Activated CD8-positive, alpha-beta memory T cell treated with anti-CD3 and anti-CD28 coated beads for 1 hour (primary cell): ENCODE measurements at places on chromosomes 3 and 15.

GRCh38 chr3:51680196-51680595, 9.1 kb downstream of the TEX264 start:
- DNase-seq: no peak

DNA sequence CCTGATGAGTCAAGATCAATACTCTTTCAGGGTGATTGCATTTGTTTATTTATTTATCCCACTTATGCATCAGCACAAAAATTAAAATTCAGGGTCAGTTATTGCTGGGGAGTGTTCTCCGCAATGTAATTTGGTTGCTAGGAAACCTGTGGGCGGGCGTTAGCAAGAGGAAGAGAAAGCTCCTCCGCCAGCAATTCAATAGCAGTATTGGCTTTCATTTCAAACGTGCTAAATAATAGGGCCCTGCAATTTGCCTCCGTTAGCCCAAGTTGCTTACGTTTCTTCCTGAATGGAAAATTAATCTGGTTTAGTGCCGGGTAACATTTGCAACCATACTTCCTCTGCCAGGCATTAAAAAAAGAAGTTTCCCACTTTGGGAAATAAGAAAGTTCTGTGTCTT, 35.5 kb upstream of the PLCL2 start:
- DNase-seq: peak; percentile 25

DNA sequence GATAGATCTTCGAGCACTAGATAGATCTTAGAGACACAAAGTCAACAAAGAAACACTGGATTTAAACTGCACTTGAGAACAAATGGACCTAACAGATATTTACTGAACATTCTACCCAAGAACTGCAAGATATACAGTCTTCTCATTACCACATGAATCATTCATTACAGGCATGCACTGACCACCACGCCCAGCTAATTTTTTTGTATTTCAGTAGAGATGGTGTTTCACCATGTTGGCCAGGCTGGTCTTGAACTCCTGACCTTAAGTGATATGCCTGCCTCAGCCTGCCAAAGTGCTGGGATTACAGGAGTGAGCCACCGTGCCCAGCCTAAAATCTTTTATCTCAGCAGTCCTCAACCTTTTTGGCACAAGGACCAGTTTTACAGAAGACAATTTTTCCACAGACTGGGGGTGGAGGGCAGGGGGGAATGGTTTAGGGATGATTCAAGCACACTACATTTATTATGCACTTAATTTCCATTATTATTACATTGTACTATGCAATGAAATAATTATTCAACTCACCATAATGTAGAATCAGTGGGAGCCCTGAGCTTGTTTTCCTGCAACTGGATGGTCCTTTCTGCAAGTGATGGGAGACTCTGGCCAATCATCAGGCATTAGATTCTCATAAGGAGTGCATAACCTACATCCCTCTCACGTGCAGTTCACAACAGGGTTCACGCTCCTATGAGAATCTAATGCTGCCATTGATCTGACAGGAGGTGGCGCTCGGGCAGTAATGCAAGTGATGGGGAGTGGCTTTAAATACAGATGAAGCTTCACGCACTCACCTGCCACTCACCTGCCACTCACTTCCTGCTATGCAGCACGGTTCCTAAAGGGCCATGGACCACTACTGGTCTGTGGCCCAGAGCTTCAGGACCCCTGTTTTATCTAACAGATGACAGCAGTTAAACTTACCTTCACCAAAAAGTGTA, 21.7 kb downstream of the CSNK1G1 start:
- no peak for DNase-seq

GRCh38 chr3:151625086-151625485, 108.6 kb upstream of the AADACL2 start:
- DNase-seq: no peak

- DNase-seq: no peak
Observed at GRCh38 chr3:78913711-78914110, 854.1 kb downstream of the ROBO1 start.

GRCh38 chr15:80445300-80446041, 41.3 kb downstream of the ARNT2 start:
- no peak for DNase-seq

- no peak for DNase-seq
Observed at GRCh38 chr3:89038869-89039268, 68.6 kb upstream of the EPHA3 start.

DNA sequence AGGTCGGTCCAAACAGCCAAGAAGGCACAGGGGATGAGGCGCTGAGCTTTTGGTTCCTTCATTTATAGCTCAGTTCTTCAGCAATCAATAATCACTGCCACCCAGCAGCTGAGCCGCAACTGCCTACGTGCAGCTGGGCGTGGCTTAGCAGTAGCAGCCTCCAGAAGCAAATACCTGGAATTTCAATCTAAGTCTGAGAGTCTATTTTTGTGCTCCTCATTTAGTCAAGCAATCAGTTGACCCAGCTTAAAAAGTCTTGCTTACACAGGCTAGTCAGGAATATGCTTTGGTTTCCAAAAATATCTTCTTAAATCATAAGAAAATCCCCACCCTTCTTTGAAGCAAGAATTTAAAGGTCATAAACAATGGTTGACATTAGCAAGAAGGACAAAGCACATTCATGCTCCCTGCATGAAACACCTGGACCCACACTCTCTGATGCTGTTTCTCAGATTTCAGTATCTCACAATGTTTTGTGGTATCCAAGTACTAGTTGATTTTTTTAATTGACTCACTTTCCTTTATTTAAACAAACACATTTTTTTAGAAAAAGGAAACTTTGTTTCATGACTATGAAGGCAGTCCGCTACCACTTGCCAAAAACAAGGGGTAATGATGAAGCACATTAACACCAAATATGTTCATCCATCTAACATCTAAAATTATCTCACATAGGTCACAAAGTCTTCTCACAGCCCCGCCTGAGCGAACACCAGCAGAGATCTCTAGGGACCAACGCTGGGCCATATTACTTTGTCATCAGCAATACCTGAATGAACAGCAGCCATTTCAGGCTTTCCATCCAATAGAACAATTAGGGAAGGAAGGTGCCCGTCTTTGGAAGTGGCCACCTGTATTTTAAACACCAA, 106.1 kb downstream of the OXNAD1 start:
- no peak for DNase-seq

DNA sequence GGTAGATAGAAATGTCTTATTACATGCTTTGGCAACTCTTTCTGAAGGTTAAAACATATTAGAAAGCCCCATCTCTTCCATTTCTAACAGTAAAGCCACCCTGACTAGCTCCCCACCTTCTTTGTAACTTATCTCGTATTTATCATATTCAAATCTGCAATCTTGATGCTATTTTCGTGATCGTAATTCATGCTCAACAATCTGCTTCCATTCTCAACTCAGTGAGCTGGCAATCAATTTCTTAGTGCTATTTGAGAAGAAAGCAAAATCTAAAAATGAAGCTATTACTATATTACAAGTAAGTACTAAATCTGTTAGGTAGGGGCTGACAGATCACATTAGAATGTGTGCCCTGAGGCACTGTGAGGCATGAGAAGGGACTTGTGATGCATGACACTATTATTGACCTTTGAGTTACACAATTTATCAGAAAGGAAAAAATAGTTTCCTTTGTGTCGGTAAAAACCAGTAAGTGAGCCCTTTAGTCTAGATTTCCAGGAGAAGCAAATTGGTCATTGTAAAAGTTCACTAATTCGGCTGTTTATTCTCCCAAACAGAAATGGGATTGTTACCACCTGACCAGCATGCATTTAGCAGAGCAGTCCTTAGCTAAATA, 379.7 kb upstream of the CNTN6 start:
- DNase-seq: no peak

DNA sequence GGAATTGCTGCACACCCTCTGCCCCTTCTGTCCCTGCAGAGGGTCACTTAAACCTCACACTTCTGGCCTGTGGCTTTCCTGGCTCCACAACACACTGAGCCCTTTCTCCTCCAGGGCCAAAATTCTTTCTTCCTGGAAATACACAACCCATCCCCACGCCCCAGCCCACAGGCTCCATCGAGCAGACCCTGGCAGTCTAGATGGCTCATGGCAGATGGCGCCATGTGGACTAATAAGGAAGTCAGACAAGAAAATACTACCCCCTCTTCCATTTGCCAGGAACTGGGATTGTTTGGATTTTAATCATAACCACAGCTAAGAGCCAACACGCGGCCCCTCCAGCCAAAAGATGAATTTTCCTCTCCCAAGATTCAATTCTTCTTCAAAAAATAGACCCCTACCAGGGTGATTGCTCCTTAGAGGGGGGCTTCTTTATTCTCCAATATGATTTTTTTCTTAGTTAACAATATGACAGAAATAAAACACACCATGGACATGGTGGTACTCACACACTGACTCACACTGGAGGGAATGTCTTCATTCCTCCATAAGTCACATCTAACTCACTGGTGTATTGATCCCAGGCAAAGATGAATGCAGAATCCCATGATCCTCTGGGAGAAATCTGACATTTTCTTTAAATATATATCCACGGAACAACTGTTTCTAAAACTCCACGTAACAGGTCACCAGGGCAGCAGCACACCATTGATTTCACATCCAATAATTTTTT, 111.5 kb downstream of the NTRK3 start:
- no peak for DNase-seq

DNA sequence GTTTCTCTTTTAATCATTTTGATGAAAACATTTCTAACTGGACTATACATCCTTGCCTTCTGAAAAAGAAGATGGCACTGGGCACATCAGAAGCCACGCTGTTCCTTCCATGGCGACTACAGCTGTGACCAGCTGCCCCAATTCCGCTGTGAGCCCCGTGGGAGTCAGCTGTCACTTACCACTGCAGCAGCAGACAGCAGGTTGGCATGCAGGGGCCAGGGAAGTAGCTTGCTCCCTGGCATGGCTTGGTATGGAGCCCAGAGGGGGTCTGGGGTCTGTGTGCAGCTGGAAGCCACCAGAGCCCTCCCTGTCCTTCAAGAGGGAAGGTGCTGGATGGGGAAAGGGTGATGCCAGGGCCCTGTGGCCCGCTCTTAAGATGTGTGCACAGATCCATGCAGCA, 4.5 kb upstream of the ZXDC start:
- DNase-seq: no peak

- no peak for DNase-seq
Observed at GRCh38 chr3:188442430-188442829, 288.5 kb downstream of the LPP start.

DNA sequence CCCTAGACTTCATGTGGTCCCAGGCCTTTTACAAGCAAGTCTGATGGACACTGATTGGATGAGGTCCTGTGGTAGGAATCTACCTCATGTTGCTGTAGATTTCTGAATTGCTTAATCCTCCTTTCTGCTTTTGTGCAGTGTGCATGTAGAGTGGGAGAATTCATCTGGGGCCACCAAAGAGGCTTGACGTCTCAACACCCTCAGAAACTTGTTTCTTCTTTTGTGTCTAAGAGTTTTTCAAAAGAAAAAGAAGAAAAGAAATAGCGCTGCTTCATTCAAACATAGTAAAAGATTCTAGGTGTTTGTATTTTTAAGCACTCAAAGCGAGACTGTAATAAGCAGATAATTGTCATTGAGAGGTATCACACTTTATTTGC, 46.2 kb downstream of the NR1D2 start:
- no peak for DNase-seq

DNA sequence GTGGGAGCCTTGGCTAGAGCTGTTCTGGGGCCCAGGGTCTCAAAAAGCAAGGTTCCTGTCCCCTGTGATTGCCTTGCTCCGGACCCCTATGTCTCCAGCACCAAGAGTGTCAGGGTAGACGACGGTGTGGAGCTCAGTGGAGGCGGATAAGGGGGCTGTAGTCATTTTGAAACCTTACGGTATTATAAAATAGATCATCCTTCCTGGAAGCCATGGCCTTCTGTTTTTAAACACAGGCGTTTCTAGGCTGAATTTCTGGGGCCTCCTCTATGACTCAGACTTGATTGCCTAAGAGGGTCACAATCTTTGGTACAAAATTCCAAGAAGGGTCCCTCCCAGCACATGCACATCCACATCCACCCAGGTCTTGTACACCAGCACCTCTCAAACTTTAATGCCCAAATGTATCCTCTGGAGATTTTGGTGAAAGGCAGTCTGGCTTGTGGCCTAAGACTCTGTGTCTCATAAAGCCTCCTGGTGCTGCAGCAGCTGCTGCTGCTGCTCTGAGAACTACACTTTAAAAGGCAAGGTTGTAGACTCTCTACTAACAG, 70.5 kb upstream of the XCR1 start:
- no peak for DNase-seq

- no peak for DNase-seq
Observed at GRCh38 chr3:16900779-16901440, 16.2 kb downstream of the PLCL2 start.

GRCh38 chr15:22811640-22812039, 25.2 kb downstream of the NIPA1 start:
- no peak for DNase-seq

- DNase-seq: no peak
Observed at GRCh38 chr3:4460334-4460733, 6.7 kb downstream of the SUMF1 start.

DNA sequence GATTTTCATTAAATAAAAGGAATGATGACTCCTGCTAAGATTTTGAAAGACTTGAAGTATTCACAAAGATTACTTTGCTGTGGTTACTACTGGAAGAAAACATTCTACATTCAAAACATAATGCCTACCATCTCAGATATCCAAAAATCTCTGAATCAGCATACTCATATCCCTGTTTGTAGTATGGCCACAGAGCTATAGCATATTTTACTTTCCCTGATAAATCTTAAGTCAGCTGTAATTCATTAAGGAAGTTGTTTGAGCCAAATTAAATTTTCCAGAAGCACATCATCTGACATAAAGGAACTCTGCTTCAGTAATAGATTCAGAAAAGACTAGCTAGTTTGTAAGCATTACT, 942.0 kb downstream of the ROBO1 start:
- DNase-seq: no peak

DNA sequence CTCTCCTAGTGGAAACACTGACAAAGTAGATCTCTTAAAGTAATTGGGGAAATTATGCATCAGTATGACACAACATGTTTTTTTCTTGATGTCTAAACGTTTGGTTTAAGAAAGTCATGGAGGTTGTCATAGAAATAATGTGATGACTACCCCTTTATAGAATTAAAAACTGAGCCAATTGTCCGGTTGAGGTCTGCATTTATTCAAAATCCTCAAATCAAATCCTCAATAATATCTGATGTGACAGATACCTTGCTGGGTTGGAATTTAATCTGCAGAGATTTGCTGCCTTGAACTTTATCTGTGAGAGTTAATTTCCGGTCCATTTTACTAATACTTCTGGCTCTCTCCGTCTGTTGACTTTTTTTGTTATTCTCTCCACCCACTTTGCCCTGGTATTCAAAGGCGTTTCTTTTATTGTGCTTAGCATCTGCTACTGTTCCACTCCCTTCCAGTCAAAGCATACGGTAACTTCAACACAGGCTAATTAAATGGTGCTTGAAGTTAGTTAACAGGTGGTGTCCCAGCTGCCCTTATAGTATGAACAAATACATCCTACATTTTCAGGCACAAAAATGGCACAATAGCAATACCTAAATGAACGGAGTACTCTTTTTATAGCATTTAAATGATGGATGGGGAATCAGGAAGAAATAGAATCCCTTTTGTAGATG, 628.3 kb downstream of the ROBO1 start:
- no peak for DNase-seq
